ENCODE measurements at places on chromosomes 7 and 10.

DNA sequence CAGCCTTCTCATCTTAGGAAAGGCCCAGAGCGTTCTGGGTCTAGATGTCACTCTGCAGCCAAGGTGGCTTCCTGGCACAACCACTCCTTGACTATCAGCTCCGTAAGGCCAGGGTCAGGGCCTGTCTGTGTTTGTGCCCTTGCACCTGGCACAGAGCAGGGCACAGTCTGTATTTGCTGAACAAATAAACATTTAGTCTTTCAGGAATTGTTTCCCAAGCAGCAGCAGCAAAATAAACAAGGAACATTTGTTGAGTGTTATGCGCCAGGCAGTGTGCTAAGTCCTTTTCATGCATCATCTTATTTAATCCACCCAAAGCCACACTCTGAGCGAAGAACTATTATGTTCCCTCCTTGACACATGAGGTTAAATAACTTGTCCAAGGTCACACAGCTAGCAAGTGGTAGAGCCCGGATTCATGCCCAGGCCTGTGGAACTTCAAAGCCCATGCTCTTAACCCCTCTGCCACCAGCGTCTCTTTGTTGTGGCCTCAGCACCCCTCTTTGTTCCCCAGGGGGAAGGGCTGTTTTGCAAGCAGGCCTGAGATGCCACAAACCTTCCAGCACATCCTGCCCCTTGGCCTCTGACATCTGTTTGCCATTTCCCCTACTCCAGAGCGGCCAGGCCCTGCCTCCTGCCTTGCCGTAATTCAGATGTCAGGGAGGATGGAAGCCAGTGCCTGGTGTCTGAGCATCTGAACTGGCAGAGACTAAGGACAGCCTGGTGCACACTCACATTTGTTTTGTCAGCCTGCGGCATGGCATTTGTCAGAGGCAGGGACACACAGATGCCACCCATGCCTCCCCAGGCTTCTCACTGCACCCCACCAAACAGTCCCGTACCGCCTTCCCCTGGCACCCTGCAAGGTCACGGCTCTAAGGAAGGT is 325.8 kb upstream of the ZMIZ1 start:
- DNase-seq = no peak

- DNase-seq = peak; percentile 50
Observed at GRCh38 chr7:116249969-116250553, 39.7 kb downstream of the TES start.

DNA sequence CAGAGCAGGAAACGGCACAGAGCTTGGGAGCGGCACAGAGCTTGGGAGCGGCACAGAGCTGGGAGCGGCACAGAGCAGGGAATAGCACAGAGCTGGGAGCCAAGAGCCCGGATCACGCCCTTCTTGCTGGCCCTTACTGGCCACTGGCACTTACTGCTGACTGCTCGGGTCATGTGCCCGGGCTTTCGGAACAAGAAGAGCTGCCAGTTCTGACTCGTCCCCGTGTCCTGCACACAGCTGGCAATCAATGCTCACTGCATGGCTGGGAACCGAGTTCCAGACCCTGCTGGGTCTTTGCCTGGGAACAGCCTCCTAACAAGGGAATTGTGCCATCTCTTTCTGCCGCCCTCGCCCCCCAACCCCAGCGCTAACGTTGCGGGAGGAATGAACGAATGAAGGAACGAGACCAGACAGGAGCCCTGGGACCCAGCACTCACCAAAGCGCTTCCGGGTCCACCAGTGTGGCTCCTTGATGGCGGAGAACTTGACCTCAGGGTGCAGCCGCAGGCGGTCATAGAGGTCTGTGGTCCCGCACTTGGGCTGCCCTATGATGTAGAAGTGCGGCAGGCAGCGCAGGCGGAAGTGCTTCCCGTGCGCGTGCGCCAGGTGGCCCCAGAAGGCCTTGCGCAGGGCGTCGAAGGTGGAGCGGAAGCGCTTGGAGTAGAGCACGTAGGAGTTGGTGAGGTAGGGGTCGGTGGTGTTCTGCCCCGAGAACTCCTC is 49.1 kb downstream of the CHST15 start:
- no peak for DNase-seq

- peak; percentile 16 for DNase-seq
Observed at GRCh38 chr7:149414745-149415390, 46.0 kb downstream of the ZNF777 start.

DNA sequence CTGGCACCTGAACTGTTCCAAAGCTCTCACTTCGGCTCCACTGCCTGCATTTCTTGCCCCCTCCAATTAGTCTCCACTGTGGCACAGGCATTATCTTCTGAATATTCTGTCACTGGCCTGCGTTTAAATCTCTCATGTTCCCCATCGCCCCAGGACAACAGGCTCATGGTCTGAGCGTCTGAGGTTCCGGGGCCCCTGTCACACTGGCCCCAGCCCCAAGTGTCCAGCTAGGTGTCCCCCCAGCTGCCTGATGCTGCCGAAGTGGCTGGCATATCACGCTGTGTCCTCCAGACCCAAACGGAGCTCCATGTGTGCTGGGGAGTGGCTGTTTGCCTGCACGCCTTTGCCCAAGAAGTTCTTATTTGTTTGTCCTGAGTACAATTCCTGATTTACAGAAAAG is 135.4 kb downstream of the TACC2 start:
- no peak for DNase-seq

DNA sequence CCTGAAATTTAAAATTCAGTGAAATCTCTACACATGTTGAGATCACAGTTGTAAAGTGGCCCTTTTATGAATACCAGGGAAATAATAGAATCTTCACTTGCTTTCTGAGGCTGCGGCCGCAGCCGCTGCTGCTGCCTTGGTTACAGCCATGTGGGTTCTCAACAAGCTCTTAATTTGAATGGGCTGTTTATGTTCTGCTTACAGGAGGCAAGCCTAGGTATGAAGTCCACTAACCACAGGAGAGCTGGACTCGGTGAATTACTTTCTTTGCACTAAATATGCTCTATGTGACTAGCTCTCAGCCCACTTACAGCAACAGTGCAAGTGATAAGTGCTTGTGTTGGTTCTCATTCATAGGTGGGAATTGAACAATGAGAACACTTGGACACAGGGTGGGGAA is 410.8 kb downstream of the SFMBT2 start:
- DNase-seq = no peak

DNA sequence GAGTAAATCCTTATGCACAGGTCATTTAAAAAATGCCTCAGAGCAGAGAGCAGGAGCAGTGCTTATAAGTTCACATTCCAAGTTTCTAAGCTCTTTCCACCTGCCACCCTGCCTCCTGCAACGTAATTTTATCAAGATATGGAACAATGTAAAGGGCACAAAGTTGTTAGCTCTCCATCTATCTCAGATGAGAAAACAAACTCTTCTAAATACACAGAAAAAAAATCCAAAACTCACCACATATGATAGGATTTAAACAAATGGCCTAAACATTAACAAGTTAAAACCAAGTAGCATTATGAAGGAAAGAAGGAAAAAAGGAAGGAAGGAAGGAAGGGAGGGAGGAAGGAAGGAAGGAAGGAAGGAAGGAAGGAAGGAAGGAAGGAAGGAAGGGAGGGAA is 1132.8 kb downstream of the GRM8 start:
- DNase-seq = no peak

DNA sequence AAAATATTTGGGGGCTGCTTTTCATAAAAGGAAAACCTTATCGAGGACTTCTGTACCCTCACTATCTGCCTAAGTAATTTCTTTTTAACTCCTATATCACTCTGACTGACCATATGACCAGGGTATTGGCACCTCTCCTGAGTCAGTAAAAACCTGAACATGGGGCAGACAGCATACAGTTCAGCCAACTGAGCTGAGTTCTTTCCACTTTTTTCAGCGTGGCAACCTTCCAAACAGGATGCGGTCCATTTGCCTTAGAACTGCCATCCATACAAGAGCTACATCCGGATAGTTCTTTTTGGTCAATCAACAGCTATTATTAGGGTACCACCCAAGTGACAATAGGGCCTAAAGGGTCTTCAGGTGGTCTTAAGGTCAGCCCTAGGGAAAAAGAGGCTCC is 122.6 kb downstream of the MARCHF5 start:
- DNase-seq = no peak

DNA sequence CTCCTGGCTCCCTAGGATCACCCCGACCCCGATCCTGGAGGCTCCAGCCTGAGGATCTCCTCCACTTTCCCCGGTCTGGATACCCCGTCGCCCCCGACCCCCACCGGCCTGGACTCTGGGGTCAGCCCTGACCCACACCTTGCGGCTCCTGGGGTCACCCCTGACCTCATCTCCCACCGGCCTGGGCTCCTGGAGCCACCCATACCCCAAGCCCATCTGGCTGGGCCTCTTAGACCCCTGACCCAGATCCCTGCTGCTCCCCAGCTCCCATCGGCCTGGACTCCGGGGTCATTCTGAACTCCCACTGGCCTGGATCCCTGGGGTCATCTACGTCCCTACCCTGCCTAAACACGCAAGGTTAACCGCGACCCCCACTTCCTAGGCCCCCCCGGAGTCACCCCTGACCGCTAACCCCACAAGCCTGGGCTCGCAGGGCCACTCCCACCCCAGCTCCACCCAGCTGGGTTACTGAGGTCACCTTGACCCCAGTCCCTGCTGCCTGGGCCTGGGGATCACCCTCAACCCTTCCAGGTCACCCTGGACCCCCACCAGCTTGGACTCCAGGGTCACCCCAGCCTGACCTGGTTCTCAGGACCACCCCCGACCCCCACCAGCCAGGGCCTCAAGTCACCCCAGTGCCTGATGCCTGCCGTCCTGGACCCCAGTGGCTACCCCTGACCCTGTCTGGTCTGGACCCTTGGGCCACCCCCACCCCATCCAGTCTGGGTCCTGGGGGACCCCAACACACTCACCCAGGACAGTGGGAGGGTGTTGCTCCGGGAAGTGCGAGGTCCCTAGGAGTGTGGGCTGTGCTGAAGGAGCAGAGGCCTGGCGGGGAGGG is 1.2 kb downstream of the FOXK1 start:
- no peak for DNase-seq

- DNase-seq = no peak
Observed at GRCh38 chr10:58220769-58221451, 46.8 kb downstream of the IPMK start.

DNA sequence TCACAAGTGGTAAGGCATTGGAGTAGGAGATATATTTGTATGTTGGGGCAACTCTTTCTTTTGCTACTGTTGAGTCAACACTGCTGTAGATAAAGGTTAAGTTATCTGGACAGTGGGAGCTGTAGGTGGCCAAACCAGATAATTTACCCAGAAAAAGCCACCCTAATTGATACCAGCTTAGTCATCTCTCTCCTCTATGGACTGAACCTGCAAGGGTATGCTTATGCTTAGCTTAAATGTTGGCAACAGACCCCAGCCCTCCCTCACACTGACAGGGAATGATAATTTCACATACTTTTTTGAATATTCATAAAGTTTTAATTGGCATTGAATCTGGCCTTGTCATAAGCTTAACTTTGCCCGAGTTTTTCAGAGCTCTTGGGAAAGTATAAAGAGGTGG is 66.3 kb downstream of the CREB5 start:
- DNase-seq = no peak

- DNase-seq = peak; percentile 87
Observed at GRCh38 chr7:16420649-16421332, 547 bp downstream of the CRPPA start.

DNA sequence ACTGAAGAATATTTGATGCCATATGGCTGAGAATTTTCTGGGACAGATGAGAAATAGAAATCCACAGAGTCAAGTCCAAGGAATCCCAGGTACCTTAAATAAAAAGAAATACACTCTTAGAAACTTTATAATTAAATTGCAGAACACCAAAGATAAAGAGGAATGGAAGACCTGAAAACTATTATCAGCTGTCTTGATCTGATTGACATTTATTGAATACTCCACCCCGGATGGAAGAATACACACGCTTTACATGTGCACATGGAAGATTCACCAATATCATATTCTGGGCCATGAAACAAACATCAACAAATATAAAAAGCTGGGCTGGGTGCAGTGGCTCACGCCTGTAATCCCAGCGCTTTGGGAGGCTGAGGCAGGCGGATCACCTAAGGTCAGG is 81.6 kb downstream of the EXOC6 start:
- no peak for DNase-seq

DNA sequence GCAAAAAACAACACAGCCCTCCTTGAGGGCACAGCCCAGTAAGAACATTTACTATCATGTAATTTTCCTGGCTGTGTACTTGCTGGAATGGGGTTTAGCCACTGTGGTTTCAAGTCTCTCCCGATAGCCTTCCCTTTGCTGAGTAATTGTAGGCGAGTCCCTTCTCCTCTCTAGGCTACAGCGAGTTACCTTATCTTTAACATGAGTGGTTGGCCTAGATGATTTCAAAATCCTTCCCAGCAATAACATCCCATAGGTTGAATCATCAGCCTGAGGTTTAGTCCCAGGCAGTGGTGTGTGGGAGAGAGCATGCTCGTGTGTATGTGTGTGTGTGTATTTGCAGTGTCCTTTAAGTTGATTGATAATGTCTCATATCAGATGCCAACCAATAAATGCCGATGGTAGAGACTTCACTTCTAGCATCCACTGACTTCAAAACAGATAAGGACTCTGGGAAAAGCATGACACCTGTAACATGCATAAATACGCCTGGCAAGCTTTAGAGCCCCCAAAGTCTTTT is 142.9 kb upstream of the ZMIZ1 start:
- DNase-seq = peak; percentile 72

GRCh38 chr10:111986079-111986478 is 197.5 kb downstream of the GPAM start:
- DNase-seq = no peak

DNA sequence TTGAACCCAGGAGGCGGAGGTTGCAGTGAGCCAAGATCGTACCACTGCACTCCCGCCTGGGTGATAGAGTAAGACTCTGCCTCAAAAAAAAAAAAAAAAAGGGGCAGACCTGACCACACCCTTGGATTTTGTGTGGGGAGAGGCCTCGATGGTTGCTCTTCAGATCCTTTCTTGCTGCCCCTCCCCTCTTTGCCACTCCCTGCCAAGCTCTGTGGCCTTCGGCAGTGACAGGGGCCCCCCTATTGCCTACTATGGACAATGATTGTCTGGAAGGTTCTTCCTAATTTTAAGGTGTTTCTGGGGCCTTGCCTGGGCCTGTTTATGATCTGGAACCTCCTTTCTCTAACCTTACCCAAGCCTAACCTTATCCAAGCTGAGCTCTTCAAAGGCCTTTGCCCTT is 795 bp downstream of the PRF1 start:
- no peak for DNase-seq

DNA sequence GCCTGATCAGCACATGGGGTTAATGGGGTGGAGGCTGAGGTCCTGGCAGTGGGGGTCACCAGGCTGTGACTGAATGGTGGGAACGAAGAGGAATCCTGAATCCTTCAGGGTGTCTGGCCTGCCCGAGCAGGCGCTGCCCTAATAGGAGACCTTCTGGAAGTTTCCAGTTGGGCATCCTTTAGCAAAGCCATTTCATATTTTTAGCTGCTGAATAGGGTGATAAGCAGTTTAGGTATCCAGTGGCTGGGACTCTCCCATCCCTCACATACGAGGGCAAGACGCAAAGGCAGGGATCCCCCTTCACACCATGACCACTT is 159.3 kb downstream of the SH3PXD2A start:
- no peak for DNase-seq
